ENCODE measurements at places on chromosomes 1 and 21.

DNA sequence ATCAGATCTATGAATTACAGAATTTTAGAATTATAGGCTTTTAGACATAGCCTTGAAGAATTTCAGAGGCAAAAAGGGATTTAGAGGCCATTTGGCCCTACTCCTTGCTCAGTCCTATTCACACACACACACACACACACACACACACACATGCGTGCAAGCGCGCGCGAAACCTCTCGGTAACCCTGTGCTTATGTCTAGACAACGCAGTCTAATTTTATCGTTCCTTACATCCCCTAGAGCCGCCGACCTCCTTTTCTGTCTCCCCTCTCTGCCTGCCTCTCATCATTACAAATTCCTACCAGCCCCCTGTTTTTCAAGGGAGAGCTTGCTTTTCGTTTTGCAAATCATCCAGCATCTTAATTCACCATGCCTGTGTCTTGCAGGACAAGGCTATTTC is 252.1 kb downstream of the FOXD2 start:
- DNase-seq: no peak

DNA sequence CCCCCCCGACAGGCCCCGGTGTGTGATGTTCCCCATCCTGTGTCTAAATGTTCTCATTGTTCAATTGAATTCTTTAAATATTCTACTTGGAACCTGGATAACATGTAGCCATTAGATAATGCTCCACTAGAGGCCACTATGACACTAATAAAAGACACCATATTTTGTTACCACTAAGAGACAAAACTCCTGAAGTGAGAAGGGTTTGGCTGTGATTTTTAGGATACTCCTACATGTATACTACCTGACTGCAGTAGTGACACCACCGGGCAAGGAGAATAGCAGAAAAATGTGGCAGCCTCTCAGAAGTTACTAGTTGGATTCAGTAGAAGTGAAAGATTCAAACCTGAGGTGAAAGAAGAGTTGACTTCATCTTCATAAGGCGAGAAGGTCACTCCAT is 36.0 kb downstream of the F5 start:
- peak; percentile 8 for DNase-seq

DNA sequence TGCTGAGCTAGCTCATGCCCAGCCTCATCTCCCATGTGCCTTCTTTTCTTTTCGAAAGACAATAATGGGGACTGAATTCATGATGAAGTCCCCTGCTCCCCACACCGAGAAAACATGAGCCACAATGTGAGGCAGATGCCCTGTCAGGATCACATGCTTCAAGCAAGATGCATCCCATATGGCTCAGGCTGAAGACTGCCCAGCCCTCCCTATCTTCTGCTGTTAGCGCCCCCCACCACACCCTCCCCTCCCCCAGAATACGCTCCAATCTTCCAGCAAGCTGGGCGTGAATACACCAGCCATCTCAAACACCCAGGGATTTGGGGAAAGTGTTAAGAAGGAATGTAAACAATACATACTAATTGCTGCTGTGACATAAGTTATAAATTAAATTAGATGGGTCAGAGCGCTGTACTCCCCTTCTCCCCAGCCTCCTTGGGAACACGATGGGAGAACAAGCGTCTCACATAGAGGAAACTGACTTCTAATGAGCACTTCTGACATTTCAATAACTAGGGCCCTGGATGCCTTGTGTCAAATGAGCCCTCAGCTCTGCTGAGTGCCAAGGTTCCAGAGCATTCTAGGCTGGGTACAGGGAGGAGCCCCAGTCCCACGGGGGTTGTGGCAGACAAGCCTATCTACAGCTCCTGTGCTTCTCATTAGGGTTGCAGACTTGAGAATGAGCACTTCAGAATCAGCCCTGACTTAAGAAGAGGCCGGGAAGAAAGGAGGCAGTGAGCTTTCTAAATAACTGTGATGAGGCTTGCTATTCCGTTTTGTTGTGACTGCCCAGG is 55.6 kb downstream of the TNR start:
- no peak for DNase-seq

DNA sequence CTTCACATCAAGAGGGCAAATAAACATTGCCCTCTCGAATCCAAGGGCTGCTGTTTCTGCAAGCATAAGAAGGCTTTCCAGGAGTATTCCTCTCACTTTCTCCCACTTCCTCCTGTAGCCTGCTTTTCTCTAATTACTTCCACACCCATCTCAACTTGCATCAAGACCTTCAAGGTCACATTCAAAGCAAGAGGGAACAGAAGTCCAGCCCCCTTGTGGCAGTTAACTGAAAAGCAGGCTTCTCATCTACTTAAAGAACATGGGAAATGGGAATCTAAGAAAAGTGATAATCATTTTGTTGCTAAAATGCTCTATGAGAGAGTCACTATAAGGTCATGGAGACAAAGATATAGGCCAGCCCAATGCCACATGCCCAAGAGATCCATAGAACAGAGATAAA is 874.4 kb downstream of the KCNT2 start:
- no peak for DNase-seq

GRCh38 chr1:203643213-203644045 is 16.8 kb downstream of the ATP2B4 start:
- no peak for DNase-seq
